Activated CD4-positive, alpha-beta T cell treated with anti-CD3 and anti-CD28 coated beads for 24 hours (primary cell): ENCODE measurements at places on chromosomes 13 and 19.

DNA sequence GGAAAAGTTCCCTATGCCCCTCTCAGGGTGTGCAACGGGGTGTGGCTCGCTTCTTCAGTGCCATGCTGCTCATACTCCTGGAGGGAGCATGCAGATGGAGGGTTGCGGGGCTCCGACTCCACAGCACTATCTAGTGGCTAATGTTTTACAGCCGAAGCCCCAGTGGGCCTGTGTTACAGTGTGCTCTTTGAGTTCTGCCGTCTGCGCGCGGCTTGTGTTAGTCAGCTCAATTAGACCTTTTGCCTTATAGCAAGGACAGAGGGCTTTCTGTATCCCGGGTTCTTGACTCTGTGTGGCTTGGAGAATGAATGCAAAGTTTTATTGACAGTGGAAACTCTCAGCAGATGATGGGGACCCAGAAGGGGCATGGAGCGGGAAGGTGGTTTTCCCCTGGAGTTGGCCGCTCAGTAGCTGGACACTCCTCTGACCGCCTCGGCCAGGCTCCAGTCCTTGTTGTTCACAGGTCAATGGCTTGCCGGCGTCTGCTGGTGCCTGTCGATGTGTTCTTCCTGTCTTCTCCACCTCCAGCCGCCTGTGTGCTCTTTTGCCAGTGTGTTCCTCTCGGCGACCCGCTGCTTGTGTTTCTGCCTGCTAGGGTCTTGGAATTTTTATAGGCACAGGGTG, 383.4 kb downstream of the LMO7 start:
- DNase-seq, result no peak

GRCh38 chr19:3065675-3066357, 3.5 kb upstream of the TLE5 start:
- DNase-seq, result no peak

DNA sequence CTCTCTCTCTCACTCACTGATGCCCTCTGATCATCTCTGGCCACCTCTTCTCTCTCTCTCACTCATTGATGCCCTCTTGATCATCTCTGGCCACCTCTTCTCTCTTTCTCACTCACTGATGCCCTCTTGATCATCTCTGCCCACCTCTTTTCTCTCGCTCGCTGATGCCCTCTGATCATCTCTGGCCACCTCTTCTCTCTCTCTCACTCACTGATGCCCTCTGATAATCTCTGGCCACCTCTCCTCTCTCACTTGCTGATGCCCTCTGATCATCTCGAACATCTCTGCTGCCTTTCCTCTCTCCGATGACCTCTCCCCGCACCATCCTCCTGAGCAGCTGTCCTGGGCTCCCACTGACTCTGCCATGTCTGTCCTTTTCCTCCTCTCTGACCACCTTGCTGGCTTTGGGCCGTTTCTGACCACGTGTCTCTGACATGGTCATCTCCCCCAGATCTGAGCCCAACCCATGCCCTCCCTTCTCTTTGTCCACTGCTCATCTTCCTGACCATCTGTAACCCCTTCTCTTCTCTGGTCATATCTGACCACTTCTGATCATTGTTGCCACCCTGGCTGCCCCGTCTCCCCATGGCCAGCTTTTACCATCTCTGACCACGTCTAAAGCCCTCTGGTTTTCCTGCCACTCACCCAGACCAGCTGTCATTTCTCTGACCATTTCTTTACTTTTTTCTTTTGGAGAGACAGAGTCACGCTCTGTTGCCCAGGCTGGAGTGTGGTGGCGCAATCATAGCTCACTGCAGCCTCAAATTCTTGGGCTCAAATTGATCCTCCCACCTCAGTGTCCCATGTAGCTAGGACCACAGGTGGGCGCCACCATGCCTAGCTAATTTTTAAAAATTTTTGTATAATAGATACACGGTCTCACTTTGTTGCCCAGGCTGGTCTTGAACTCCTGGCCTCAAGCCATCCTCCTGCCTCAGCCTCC, 2.4 kb downstream of the LRFN3 start:
- DNase-seq, result no peak

- DNase-seq, result no peak
Observed at GRCh38 chr19:55866521-55866920, 30.2 kb downstream of the NLRP4 start.

DNA sequence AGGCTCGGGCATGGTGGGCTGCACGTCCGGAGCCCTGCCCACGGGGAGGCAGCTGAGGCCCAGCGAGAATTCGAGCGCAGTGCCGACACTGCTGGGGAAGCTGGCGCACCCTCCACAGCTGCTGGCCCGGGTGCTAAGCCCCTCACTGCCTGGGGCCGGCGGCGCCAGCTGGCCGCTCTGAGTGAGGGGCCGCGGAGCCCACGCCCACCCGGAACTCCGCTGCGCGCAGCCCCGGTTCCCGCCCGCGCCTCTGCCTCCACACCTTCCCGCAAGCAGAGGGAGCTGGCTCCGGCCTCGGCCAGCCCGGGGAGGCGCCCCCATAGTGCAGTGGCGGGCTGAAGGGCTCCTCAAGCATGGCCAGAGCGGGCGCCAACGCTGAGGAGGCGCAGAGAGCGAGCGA, 2080.4 kb downstream of the PCDH9 start:
- no peak for DNase-seq

- no peak for DNase-seq
Observed at GRCh38 chr13:98915981-98916380, 61.9 kb downstream of the DOCK9 start.

- no peak for DNase-seq
Observed at GRCh38 chr13:46296115-46296822, 84.5 kb downstream of the LRRC63 start.

DNA sequence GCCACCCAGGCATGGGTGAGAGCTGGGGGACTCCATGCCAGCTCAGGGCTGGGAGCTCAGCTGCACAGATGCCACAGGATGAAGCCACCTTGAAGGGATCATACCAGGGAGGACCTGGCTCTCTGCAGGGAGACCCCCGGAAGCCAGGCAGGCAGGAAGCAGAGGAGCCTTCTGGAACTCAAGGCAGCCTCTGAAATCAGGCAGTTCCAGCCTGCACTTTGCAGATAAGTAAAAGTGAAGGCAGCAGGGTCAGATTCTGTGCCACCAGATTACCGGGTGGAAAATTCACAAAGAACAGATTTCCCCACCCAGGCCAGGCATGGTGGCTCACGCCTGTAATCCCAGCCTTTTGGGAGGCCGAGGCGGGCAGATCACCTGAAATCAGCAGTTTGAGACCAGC, 2.5 kb downstream of the TMEM259 start:
- no peak for DNase-seq

DNA sequence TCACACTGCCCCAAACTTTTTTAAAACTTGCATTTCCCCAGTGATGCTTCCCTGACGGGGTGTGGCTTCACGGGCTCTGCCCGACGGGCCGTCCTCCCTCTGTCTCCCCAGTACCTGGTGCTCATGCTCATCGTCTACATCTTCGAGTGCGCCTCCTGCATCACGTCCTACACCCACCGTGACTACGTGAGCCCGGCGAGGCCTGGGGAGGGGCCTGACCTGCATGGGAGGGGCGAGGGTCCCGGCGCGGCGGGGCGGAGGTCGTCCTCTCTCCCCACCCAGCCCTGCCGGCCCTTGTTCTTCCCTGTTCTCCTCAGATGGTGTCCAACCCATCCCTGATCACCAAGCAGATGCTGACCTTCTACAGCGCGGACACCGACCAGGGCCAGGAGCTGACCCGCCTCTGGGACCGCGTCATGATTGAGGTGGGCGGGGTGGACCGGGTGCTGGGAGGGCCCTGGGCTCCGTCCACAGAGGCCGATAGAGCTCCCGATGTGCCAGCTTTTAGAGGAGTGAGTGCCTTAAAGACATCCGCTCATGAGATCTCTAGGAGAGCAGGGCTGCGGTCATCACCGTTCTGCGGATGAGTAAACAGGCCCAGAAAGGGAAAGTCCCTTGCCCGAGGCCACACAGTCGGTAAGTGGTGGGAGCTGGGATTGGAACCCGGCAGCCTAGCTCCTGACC, 6.9 kb downstream of the UPK1A start:
- peak; percentile 27 for DNase-seq

- no peak for DNase-seq
Observed at GRCh38 chr13:40352802-40353562, 313.5 kb downstream of the FOXO1 start.

- DNase-seq, result no peak
Observed at GRCh38 chr19:47239610-47240296, 8.8 kb upstream of the BBC3 start.

DNA sequence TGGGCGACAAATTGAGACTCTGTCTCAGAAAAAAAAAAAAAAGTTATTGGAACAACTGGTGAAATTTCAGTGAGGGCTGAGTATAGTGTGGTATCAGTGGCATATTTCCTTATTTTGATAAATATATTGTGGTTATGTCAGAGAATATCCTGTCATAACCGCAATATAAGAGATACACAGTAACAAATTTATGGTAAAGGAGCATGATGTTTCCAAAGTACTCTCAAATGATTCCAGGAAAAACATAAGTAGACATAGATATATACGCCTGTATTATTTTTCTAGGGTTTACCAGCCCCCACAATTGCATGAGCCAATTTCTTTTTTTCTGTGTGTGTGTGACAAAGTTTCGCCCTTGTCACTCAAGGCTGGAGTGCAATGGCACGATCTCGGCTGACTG, 5.7 kb upstream of the C5AR1 start:
- no peak for DNase-seq

GRCh38 chr13:113746143-113746525, 12.9 kb upstream of the TMEM255B start:
- DNase-seq, result no peak

- DNase-seq, result no peak
Observed at GRCh38 chr13:98782654-98783053, 30.2 kb upstream of the SLC15A1 start.

GRCh38 chr13:32316028-32316339, 676 bp downstream of the BRCA2 start:
- no peak for DNase-seq

- DNase-seq, result no peak
Observed at GRCh38 chr13:41613984-41614661, 156.8 kb downstream of the RGCC start.

DNA sequence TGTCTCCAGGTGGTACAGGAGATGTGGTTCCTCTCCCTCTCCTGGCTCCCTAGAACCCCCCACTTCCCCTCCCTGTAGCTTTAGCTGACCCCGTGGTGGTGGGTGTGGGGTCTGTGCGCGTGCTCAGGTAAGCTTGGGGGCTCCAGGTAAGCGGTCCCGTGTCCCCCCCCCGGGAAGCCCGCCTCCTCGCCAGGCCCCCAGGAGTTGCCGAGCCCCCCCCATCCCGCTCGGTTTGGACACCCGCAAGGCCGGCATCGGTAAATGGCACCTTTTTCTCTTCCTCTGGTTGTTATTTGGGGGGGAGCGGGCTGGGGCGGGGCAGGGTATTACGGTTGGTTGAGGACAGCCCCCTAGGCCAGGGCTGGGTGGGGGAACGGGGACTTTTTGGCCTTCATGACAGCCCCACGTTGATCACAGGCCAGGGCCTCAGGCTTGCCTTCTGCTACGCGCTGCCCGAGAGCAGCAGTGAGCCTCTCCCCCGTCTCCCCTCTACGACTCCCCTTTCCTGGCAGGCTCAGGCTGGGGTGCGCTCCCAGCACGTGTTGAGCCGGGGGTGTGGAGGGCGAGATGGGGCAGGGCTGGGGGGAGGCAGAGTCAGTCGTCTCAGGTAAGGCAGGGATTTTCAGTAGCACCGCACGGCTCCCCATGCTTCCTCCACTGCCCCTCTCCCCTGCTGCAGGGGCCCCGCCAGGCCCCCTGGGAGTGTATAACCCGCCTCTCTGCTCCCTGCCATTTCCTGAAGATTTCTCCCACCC, 10.7 kb upstream of the LIN7B start:
- DNase-seq, result no peak

DNA sequence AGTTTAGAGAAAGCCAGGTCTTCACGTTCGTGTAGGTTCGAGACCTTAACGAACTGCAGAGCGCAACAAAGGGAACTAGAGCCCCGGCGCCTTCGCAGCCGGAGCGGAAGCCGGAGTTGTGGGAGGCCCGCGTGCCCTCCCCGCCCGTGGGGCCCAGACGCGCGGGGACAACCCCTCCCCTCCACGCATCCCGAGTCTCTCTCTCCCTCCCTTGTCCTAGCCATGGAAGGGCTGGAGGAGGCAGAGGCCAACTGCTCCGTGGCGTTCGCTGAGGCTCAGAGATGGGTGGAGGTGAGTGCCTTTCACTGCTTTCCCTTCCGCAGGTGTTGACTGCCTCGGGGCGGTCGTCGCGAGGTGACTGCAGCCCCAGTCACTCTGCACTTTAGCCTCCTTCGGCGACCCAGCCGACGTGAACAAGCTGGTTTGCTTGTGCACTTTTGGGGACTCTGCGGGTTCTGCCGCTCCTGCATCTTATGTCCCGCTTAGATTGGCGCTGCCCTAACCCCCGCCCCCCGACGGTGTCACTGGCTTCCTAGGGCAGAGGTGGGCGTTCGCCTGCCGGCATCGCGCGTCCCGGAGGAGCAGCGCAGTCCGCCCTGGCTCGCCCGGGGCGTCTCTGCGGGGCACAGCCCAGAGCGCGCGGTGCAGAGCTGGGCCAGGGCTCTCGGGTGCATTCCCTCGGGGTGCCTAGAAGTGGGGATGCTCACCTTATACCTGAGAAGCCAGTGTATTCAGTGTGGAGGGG, 478 bp downstream of the LMO7 start:
- DNase-seq, result no peak

DNA sequence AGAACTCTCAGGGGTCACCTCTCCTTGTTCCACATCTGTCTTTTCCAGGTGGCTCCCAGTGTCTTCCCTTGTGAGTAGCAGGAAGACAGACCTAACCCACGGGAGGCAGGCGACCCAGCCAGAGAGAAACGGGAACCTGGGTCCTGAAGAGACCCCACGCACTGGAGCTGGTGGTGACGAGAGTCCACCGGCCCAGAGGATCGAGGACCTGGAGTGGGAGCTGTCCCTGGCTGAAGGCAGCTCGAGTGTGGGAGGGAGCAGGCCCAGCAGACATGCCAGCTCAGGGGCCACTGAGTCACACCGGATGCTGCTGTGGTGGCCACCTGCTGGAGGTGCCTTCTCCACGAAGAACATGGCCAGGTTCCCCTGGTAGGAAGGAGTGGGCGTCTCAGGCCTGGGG, 66.5 kb upstream of the ATP12A start:
- no peak for DNase-seq

- no peak for DNase-seq
Observed at GRCh38 chr19:58536852-58537798, 6.7 kb upstream of the TRIM28 start.

GRCh38 chr19:52094526-52095130, 937 bp downstream of the ZNF841 start:
- DNase-seq, result no peak

GRCh38 chr19:31337008-31337914, 12.0 kb downstream of the TSHZ3 start:
- DNase-seq, result no peak

DNA sequence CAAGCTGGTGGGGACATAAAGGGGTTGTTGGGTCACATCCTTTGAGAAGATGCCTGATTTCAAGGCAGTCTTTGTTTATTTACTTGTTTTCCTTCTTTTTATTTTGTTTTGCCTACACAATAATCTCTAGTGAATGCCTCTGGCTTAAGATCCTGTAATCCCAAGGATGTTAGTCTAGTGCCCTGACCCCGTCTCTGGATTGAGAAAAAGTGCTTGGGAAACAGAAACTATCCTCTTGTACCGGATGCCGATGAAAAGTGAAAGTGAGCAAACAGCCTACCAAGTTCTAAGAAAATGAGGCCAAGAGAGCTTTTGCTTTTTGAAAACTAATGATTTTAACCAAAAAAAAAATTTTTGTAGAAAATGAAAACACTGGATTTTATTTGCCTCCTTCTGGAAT, 42.1 kb upstream of the C1QTNF9 start:
- DNase-seq, result no peak

GRCh38 chr13:23637829-23638228, 67.6 kb downstream of the TNFRSF19 start:
- no peak for DNase-seq

- no peak for DNase-seq
Observed at GRCh38 chr13:35256459-35257148, 219.9 kb downstream of the MAB21L1 start.
